ENCODE measurements at places on chromosomes 4 and X.

DNA sequence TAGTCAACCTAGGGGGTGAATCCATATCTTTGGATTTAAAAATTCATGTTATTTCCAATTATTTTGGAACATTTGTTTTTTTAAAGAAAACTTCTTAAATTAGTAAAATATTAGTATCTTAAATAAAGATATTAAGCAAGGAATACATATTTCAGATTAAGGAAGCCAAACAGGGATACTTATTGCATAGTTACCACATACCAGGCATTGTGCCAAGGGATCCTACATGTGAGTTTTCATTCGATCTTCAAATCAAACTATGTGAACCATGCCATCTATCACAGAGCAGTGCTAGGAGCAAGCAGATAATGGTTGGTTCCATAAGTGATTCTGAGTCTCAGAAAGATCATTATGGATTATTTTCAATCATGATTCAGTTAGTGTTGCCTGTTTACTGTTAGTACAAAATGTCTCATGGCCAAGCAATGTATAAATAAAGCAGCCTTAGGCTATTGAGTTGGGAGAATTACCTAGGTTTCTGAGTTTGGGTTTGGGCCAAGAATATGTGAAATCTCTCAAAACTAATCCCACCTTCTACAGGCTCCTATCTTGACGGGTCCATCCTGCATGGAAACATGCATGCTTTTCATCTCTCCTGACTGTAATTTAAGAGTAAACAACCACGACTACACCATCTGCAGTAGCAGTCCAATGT is 176.7 kb downstream of the NPFFR2 start:
- DNase-seq: no peak

DNA sequence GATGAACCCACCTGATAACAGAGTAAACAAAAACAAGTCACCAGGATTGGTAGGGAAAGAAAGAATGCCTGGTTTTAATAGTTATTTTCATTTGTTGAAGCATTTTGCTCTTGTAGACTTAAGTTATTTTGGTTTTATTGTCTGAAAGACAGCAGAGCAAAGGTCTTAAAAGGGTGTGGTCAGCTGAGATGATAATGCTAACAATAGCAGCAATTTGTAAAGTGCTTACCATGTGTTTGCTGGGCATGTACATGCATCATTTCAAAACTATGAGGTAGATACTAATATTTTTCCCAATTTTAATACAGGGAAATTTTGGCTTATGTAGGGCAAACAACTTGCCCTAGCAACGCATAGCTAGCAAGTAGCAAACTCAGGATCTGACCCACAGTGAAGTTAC is 46.8 kb upstream of the SLC10A4 start:
- DNase-seq: no peak

DNA sequence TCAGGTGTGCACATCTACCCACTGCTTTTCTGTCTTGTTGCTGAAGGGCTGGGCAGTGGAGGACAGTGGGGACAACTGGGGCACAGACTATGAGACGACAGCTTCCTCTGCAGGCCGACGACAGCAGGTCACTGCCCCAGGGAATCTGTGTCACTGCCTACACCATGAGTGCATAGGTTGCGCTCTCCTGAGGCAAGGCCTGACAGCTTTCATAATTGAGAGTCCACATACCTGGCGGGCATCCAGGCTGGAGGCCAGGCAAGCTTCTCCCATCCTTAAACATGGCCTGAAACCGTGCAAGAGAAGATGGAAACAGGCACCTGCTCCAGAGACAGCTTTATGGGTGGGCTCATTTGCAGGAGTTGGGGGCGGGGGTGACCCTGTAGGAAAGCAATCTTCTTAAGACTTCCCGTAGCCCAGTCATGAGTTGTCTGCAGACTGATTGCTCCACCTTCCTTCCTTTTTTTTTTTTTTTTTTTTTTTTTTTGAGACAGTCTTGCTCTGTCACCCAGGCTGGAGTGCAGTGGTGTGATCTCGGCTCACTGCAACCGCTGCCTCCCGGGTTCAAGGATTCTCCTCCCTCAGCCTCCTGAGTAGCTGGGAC is 2.9 kb downstream of the ANOS1 start:
- DNase-seq: no peak

GRCh38 chrX:136259543-136259942 is 8.3 kb upstream of the MAP7D3 start:
- no peak for DNase-seq

GRCh38 chr4:169241464-169241863 is 29.3 kb downstream of the SH3RF1 start:
- DNase-seq: no peak

DNA sequence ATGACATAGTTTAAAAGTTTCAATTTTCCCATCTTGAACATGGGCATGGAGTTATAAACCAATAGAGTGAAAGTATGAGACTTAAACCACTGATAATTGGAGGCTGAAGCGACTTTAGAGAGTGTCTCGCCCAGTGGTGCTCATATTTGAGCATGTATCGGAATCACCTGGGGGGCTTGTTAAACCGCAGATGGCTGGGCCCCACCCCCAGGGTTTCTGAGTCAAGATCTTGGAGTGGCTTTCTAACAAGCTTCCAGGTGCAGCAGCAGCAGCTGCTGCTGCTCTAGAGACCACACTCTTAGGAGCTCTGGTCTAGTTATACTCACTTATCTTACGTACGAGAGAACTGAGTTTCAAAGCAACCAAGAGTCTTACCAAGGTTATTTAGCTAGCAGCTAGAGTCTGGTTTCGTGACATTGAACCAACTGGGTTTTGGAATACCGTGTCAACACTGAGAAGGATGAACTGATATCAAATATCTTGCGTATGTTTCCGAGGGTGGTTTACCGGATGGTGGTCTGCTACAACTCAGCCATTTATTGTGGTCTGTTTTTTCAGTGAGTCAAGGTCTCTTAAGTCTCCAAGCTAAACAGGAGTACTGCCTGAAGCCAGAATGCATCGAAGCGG is 5.9 kb downstream of the PHEX start:
- no peak for DNase-seq

- no peak for DNase-seq
Measured at GRCh38 chr4:105189855-105190650, 43.4 kb downstream of the TET2 start.

GRCh38 chr4:80446664-80447063 is 111.1 kb downstream of the CFAP299 start:
- no peak for DNase-seq

- no peak for DNase-seq
Measured at GRCh38 chr4:186666252-186666651, 57.4 kb downstream of the FAT1 start.

GRCh38 chrX:54066841-54067240 is 22.6 kb upstream of the PHF8 start:
- DNase-seq: no peak

- peak; percentile 45 for DNase-seq
Measured at GRCh38 chrX:17944833-17945497, 83.9 kb upstream of the RAI2 start.
